Fibroblast of the conjunctiva (primary cell): ENCODE measurements at places on chromosomes 6 and 20.

DNA sequence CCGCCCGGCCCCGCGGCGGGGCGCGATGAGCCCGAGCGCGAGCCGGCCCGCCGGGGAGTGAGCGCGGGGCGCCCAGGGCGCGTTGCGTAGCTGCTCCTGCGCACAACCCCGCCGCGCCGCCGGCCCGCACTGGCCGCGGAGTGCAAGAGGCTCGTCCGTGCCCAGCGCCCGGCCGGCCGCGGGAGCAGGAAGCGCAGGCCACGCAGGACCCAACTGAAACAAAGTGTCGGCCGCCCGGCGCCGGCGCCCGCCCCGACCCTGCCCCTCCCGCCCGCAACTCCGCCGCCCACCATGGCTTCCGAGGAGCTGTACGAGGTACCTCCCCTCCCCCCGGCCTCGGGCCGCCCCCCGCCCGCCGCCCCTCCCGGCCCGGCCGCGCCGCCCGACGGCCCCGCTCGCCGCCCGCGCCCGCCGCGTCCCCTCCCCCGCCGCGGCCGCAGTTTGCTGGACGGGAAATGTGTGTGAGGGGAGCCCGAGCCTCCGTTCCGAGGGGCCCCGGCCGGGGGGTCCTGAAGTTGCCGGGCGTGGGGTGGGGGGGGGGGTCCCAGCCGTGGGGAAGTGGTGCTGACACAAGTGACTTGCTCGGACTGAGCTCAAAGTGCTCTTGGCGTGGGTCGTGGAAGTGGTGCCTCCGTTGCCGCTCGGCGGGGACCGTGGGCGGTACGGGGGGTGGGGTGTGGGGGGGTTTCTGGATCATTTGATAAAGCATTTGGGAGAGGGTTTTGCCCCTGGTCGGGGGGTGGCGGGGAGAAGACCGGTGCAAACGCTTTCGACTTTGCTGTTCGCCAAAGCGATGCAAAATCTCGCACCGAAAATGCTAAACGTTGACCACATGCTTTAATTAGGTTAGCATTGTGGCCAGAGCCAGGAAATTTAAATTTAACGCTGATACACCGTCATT is 539 bp downstream of the CDYL start:
- no peak for DNase-seq

DNA sequence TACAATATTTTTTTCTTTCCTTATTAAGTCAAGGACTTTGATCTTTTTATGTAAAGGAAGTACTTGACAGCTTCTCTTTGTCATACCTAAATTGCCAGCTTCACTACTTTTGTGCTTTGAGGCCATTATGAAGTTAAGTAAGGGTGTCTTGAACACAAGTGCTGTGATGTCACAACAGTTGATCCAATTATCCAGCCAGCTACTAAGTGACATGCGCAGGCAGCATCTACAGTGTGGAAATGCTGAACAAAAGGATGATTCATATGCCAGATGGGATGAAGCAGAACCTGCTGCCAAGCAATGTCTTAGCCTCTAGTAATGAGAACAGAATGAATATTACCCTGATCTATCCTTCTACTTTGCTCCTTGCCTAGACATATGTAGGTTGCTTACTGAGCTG is 68.3 kb upstream of the TMEM244 start:
- DNase-seq: peak; percentile 76

GRCh38 chr20:9971746-9972145 is 63.0 kb upstream of the ANKEF1 start:
- DNase-seq: no peak

- no peak for DNase-seq
Measured at GRCh38 chr6:114987281-114987680, 644.5 kb upstream of the HS3ST5 start.

DNA sequence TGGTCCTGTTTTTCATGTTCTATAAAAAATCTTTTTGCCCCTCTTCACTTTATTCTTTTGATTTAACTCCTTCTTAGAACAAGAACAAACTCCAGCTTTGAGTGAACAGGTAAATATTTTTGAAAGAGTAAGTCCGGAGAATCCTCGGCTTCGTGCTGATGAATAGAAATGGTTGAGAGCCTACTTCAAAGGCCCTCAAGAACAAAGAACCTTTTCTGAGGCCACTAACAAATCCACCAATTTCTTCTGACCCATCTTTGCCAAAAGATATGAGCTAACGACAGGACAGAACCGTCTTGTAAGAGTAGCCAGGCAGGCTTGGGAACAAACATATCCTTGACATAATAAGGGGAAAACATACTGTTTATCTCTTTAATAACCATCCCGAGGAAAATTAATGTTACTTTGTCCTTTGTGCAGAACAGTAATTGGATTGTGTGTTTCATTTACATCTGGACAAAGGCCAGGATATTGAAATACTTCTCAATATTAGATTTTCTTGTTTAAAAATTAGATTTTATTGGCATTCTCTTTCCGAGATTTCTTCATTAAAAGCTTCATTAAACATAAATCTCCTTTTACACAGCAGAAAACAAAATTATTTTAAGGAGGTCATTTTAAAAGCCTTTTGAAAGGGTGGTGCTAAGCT is 52.9 kb downstream of the NOX3 start:
- DNase-seq: no peak

- no peak for DNase-seq
Measured at GRCh38 chr6:135062735-135063134, 8.1 kb upstream of the HBS1L start.

DNA sequence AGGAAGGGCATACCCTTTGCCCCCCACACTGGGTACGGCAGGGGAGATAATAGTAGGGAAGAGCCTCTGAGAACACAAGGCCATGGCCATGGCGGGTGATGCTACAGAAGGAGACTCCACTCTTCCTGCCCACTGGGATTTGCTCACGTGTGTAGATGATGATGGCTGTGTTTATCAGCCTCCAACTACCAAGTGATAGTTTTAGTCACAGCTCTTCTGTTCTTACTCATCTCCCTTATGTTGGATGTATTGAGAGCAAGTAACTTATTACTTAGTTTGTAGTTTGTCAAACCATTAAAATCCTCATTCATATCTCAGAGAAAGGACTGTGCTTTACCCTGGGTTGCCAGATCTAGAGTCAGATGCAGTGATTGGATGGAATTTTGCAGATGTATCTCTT is 66.0 kb downstream of the CDH26 start:
- DNase-seq: no peak

- no peak for DNase-seq
Measured at GRCh38 chr6:90411292-90411781, 114.7 kb upstream of the BACH2 start.

- no peak for DNase-seq
Measured at GRCh38 chr6:14089224-14089623, 28.3 kb upstream of the CD83 start.

- DNase-seq: no peak
Measured at GRCh38 chr20:2820084-2820895, 4.1 kb downstream of the TMEM239 start.

DNA sequence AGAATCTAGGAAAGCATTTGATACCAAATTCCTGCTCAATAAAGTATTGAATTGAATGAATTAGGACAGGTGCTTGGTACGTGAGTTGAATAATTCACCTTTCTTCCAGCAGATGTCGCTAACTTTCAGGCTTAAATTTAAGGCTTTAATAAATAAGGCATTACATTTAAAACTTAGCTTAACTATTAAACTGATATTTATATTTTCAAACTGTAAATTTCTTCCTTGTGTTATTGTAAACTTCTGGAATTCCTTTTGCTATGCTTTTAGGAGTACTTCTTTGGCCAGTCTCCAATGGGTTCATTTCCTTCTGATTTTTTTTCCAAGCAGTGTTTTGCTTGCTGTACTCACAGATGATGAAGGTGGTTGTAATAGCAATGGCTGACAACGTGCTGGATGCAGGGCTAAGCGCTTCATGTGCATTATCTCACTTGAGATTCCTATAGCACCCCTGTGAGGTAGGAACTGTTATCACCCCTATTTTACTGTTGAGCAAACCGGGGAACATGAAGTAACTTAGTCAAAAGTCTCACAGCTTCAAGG is 71.3 kb upstream of the SLC2A12 start:
- peak; percentile 91 for DNase-seq

- DNase-seq: no peak
Measured at GRCh38 chr20:18403269-18403668, 63.6 kb downstream of the DZANK1 start.

DNA sequence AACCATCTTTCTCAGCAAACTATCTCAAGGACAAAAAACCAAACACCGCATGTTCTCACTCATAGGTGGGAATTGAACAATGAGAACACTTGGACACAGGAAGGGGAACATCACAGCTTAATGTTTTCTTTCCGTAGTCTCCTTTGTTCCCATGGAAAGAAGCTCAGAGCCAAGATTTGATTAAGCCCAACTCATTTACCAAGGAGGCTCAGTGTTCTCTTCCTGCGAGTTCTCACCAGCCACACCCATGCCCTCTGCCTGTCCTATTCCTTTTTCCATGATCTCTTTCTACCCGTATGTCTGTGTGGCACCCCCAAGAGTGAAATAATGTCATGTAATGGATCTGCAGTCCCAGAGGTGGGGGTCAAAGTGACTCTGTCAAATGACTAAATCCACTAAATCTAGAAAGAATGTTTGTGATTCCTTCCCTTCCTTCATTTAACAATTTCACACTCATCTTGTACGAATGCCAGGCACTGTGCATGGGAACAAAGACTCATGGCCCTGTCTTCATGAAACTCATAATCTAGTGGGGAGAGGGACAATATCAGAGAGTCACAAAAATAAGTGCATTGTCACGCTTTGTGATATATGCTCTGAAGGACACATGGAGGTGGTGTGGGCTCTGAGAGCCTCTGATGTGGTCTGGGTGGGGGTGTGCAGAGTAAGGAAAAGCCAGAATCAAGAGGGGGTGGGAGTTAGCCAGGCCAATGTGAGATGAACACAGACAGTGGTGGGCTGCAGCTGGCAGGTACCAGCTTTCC is 292.1 kb downstream of the CDC5L start:
- DNase-seq: no peak

DNA sequence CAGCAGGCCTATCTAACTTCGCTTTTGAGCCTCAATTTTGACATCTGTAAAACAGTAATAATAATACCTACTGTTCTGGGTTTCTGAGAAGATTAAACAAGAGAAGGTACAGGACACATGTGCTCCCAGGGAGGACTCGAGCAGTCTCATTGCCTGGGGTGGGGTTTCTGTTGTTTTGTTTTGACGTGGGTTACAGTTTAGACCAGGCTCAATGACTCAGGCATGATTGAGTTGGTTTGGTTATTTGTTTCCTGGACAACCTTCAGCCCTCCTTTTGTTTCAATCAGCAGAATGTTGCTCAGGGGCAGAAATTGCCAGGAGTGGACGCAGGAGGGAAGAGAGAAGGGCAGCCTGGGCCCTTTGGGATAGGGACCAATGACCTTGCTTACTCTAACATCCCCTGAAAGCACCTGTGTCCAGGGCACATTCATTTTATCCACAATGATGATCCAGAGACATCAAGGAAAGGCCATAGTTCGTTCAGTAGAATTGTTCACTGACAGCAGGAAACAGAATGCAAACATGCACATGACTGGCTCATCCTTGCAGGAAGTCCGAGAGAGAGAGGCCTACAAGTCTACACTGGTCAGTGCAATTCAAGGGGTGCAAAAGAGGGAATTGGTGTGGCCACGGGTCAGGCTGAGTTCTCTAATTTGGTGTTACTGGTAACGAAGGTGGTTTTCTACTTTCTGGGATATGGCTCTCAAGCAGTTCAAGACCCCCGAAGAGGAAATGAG is 74.5 kb upstream of the MRPS10 start:
- DNase-seq: peak; percentile 46

GRCh38 chr20:32796383-32796948 is 23.3 kb upstream of the MAPRE1 start:
- no peak for DNase-seq

DNA sequence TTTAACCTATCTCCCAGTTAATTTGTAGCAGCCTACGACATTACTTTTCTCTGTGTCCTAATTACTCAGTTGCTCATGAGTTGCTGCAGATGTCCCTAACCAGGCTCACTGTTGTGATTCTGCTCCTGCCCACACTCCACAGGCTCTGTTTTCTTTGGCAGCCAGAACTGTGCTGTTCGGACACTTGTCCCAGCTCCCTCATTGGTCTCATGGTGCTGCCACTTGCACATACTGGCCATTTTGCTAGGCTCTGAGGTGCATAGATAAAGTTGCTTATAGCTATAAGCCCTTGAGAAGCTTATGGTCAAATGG is 55.0 kb downstream of the NOX3 start:
- DNase-seq: no peak

DNA sequence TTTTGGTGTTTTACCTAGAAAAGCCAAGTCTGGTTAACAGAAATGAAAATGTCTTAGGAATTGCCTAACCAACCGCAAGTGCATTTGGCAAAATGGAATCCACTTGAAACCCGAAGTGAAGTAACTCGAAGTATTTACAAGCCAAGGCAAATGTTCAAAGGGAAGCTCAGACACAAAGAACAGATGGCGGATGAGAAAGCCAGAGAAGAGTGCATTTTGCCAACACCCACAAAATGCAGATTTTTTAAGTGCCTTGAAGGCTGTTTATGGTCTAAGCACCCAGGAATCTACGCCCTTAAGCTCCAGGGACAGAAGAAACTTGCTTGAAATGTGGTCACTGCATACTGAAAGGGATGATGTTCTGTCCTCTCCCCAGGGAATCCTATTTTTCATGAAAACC is 70.0 kb upstream of the TBXT start:
- DNase-seq: no peak

GRCh38 chr20:46423882-46424482 is 17.6 kb upstream of the ELMO2 start:
- no peak for DNase-seq

DNA sequence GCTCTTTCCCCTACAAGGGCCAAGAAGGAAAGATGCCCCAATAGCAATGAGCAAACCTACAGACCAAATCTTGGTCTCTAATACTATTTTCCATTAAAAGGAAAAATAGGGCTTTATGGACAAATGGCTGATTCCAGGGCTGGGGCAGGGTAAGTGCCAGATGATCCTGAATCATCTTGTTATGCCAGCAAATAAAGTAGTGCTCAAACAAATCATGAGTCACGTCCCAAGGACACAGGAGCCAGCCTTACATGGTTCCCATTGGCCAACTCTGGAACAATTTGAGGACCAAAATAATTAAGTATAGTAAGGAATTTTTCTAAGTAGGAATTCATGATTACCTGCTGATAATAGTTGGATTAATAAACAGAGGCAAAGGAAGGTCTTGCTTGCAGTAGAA is 53.2 kb upstream of the NKX2-4 start:
- no peak for DNase-seq

GRCh38 chr6:118525913-118526780 is 21.9 kb upstream of the PLN start:
- DNase-seq: no peak

GRCh38 chr6:37684801-37685200 is 12.9 kb downstream of the MDGA1 start:
- DNase-seq: no peak

DNA sequence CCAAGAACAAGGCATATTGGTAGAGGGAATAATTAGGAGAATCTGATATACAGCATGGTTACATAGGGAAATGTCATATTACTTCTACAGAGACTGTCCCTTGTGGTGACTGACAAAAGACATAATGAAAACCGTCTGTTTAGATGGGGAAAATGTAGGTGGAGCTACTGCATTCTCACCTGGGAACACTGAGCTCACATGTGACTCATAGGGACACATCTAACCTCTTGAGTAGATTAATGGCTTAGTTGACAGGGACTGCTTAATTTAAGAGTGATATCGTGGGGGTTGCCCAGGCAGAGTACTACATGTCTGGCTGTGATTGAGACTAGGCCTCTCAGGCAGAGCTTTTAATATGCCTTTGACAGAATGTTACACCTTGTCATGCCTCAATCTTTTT is 235.3 kb upstream of the ZFP64 start:
- DNase-seq: no peak

- DNase-seq: no peak
Measured at GRCh38 chr6:34285448-34286164, 36.8 kb upstream of the SMIM29 start.
